ENCODE measurements at places on chromosomes 7 and 10. TPM values are rescaled to one million over a fixed set of nuclear protein-coding genes. Genes with fewer than 3 reads are reported as not detected.

GRCh38 chr7:25025218-25025671 lies 45.3 kb upstream of the OSBPL3 start:
- DNase-seq: no peak

GRCh38 chr10:30059209-30060107 lies at the start of gene JCAD:
TSS of gene JCAD (minus strand) at chr10:30059586. CDS start at chr10:30047812, 11,774 bp downstream.
- peak; percentile 85 for DNase-seq

AMPH gene
- polyA plus RNA-seq: 1.2 TPM

DNA sequence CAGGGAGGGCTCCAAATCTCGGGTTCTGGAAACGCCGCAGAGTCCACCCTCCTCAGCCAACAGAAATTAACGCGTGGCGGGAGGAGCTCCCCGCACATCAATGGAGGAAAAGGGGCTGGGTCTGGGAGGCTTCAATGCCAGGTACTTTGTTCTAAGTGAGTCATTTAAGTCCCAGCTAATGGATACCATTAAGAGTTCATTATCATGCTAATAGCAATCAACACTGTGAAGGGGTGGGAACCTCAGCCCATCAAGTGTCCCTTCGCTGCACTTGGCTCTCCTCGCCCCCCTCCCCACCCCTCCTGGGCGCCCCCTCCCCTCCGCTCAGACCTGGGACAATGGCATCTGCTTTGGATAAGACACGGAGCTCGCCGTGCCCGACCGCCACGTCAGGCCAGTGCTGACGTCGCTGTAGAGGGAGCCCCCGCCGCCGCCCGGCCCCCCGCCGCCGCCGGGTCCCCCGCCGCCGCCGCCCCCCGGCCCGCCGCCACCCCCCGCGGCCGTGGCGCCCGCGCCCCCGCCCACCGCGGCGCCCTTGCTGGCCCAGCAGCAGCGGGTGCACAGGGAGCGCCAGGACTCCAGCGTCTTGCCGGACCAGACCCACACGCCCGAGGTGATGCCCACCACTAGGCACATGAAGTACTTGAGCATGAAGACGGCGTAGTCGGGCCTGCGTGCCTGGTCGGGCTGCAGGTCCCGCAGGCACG lies 2.9 kb downstream of the FZD8 start:
- DNase-seq: no peak

GRCh38 chr7:84157171-84157570 lies 37.4 kb downstream of the SEMA3A start:
- DNase-seq: no peak

GRCh38 chr10:15333909-15334649 lies 37.0 kb downstream of the FAM171A1 start:
- DNase-seq: no peak

GRCh38 chr7:112341464-112341863 lies 108.8 kb upstream of the IFRD1 start:
- DNase-seq: no peak

NPSR1 gene
- not detected for polyA plus RNA-seq
